ENCODE measurements at places on chromosomes 6 and 20.

GRCh38 chr20:29452186-29452585 lies 1805.3 kb upstream of the DEFB115 start:
- no peak for DNase-seq

GRCh38 chr6:63634630-63635029 lies 972 bp upstream of the PHF3 start:
- no peak for DNase-seq

DNA sequence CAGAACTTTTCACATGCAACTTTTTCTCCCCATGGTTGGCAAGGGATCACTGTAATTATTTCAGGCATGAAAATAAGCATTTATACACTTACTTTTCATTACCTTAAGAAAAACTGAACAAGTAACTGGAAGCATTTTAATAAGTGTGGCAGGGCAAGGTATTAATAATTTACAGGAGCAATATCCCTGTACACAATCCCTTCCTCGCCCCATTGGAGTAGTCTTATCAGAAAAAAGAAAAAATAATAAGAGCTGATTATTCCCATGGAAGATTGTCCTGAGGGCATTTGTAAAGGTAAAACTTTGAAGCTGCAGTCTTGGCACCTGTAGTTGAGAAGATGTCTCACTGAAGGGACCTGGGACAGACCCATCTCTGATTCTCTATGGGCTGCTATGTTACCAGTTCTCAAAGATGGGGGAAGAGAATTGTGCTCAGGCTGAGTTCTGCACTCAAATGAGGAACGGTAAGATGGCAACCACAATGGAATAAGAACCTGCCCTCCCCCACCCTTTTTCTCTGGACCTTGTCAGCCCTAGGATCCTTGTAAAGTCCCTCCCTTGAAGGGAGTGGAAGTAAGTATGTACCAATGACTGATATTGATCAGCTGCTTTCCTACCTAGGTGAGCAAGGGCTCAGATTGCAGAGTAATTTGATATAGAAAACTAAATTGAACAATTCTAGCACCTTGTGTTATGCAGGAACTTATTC lies 70.0 kb upstream of the AHI1 start:
- no peak for DNase-seq

GRCh38 chr6:88494401-88495140 lies 328.4 kb upstream of the CNR1 start:
- DNase-seq = no peak

DNA sequence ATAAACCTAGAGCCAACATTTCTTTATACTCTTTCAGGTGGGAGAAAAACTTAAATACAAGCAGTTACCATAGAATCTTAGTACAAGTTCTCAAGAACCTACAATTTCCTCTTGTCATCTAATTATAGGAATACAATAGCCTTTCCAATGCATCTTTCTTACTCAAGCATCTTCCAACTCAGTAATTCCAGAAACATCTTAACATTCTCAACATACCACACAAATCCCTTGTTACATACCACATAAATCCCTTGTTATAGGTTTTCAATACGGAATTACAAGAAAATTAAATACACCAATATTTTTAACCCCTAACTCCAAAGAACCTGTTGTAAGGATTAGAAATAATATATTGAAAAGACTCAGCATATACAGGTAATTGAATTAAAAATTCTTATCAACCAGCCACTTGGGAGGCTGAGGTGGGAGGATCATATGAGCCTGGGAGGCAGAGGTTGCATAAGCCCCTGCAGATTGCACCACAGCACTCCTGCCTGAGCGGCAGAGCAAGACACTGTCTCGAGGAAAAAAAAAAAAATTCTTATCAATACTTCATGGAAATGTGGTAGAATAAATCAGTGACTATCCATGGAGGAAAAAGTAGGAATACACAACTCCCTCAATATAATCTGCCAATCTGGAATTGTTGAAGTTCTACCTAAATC lies 127.5 kb upstream of the CCDC28A start:
- DNase-seq = no peak

All from endothelial cell (in vitro differentiated cells).